ENCODE measurements at places on chromosomes 4 and X.
A peak's percentile ranks its signal among the peaks of the same experiment; 100 is the strongest.

DNA sequence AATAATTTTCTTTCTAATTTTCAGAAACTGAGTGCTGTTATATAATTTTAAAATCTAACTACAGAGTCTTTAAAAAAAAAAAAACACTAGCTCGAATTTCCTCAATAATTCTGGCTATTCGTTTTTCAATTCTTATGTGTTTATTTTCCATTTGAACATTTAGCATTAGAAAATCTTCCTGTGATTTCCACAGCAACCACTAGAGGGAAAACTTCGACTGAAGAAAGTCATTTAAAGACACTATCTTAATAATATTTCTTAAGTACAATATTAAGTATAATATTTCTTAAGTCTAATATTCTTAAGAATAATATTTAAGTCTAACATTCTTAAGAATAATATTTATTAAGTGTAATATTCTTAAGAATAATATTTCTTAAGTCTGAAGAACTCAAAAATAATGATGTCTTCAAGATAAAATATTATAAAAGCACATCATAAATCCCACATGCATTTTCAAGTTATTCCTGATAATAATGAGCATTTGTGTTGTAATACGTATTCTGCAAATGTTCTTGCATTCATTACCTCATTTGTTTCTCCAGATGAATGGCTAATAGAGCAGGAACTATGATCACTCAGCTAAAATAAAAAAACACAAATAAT lies 118.4 kb upstream of the WDR17 start:
- peak; percentile 46 for DNase-seq

DNA sequence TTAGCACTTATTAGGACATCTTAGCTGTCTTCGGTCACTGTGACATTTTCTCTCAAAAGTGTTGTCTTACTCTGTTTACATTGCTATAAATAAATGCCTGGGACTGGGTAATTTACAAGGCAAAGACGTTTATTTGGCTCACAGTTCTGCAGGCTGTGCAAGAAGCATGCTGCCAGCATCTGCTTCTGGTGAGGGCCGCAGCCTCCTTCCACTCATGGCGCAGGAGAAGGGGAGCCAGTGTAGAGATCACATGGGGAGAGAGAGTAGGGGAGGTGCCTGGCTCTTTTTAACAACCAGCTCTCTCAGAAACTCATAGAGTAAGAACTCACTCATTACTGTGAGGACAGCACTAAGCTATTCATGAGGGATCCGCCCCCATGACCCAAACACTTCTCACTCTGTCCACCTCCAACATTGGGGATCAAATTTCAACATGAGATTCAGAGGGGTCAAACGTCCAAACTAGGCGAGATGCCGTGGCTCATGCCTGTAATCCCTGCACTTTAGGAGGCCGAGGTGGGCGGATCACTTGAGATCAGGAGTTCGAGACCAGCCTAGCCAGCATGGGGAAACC lies 43.5 kb upstream of the HERC6 start:
- DNase-seq: no peak

GRCh38 chrX:24190500-24191156 lies 41.1 kb downstream of the ZFX start:
- DNase-seq: no peak

GRCh38 chr4:10079912-10080588 lies 36.5 kb downstream of the WDR1 start:
- DNase-seq: no peak
